ENCODE measurements at places on chromosomes 4 and X. TPM values are rescaled to one million over a fixed set of nuclear protein-coding genes. Genes with fewer than 3 reads are reported as not detected.

EVC2 gene
- 1.7 TPM for total RNA-seq

UTP3 gene
- total RNA-seq = 35.5 TPM

KLHL4 gene
- total RNA-seq = not detected

REELD1 gene
- 0.21 TPM for total RNA-seq

CT45A3 gene
- total RNA-seq = not detected

TDO2 gene
- total RNA-seq = not detected

- no peaks in the 10 kb centered on the region for H3K4me1 ChIP-seq
- no peaks in the 10 kb centered on the region for H3K36me3 ChIP-seq
- H3K27me3 ChIP-seq = no peaks in the 10 kb centered on the region
Measured at GRCh38 chr4:69126024-69126423, 29.8 kb downstream of the UGT2B7 start.

GRCh38 chr4:73470728-73471127 lies 10.8 kb upstream of the AFM start:
- no peak for DNase-seq
- no peaks in the 10 kb centered on the region for H3K36me3 ChIP-seq
- H3K4me1 ChIP-seq = no peaks in the 10 kb centered on the region
- no peak overlapping the region for H3K27ac ChIP-seq
- no peak overlapping the region for H3K4me3 ChIP-seq

GRCh38 chr4:112593438-112594133 lies 43.1 kb downstream of the ZGRF1 start:
- H3K27me3 ChIP-seq = no peaks in the 10 kb centered on the region
- no peaks in the 10 kb centered on the region for H3K4me1 ChIP-seq
- no peak overlapping the region for H3K27ac ChIP-seq
- DNase-seq = no peak
- H3K4me3 ChIP-seq = no peak overlapping the region

GRCh38 chr4:1400831-1401408 lies 5.3 kb downstream of the NKX1-1 start:
- H3K27me3 ChIP-seq = peaks cover 30% of the 10 kb centered on the region
- DNase-seq = peak; percentile 6
- no peak overlapping the region for H3K27ac ChIP-seq
- no peaks in the 10 kb centered on the region for H3K36me3 ChIP-seq

GRCh38 chr4:84324303-84325245 lies 174.5 kb downstream of the NKX6-1 start:
- no peak for DNase-seq
- no peaks in the 10 kb centered on the region for H3K36me3 ChIP-seq
- no peaks in the 10 kb centered on the region for H3K27me3 ChIP-seq
- H3K27ac ChIP-seq = no peak overlapping the region
- no peak overlapping the region for H3K4me3 ChIP-seq
- H3K4me1 ChIP-seq = no peaks in the 10 kb centered on the region

DNA sequence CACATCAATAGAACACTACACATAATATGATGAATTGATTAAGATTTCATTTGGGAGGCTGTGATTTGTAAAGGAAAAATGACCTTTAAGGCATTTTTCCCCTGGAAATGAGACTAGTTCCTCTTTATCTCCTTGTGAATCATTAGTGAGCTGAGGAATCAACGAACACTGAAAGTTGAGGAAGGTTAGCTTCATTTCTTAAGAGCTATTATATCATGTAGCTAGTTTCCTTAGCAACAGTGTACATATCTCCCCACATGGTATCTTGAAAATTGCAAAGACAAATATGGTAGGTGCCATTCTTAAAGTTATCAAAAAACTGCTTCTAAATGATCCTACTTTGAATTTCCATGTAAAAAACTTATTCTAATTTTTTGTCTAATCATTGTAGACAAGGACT lies 127.5 kb upstream of the NRK start:
- no peaks in the 10 kb centered on the region for H3K4me1 ChIP-seq
- no peak overlapping the region for H3K4me3 ChIP-seq
- no peaks in the 10 kb centered on the region for H3K36me3 ChIP-seq

- no peak overlapping the region for H3K27ac ChIP-seq
- no peak for DNase-seq
- H3K4me3 ChIP-seq = no peak overlapping the region
- H3K27me3 ChIP-seq = no peaks in the 10 kb centered on the region
- no peaks in the 10 kb centered on the region for H3K4me1 ChIP-seq
Measured at GRCh38 chrX:132638313-132638712, 149.5 kb upstream of the MBNL3 start.

GRCh38 chrX:25344161-25344936 lies 328.6 kb upstream of the ARX start:
- H3K4me3 ChIP-seq = no peak overlapping the region
- no peaks in the 10 kb centered on the region for H3K36me3 ChIP-seq
- DNase-seq = no peak
- H3K27me3 ChIP-seq = no peaks in the 10 kb centered on the region
- H3K27ac ChIP-seq = no peak overlapping the region

- H3K27ac ChIP-seq = no peak overlapping the region
- no peaks in the 10 kb centered on the region for H3K4me1 ChIP-seq
- peaks cover 2% of the 10 kb centered on the region for H3K27me3 ChIP-seq
- H3K4me3 ChIP-seq = no peak overlapping the region
Measured at GRCh38 chr4:113173793-113174264, 124.4 kb downstream of the ANK2 start.

DNA sequence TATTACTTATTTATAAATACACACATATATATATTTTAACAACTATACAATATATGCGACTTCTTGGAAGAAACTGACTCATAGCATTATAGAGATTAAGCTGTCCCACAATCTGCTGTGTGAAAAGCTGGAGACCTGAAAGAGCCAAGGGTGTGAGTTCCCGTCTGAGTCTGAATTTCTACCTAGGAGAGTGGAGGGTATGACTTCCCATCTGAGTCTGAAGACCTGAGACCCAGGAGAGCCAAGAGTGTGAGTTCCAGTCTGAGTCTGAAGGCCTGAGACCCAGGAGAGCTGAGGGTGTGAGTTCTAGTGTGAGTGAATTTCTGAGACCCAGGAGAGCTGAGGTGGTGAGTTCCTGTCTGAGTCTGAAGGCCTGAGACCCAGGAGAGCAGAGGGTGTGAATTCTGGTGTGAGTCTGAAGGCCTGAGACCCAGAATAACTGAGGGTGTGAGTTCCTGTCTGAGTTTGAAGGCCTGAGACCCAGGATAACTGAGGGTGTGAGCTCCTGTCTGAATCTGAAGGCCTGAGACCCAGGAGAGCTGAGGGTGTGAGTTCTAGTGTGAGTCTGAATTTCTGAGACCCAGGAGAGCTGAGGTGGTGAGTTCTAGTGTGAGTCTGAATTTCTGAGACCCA lies 8.9 kb upstream of the P2RY8 start:
- no peak overlapping the region for H3K4me3 ChIP-seq
- peak overlapping the region; percentile 50 for H3K27ac ChIP-seq
- peaks cover 5% of the 10 kb centered on the region for H3K36me3 ChIP-seq
- H3K27me3 ChIP-seq = no peaks in the 10 kb centered on the region
- H3K4me1 ChIP-seq = peaks cover 12% of the 10 kb centered on the region
- no peak for DNase-seq

- H3K27me3 ChIP-seq = peaks cover 1% of the 10 kb centered on the region
- H3K36me3 ChIP-seq = no peaks in the 10 kb centered on the region
- no peak for DNase-seq
- no peaks in the 10 kb centered on the region for H3K4me1 ChIP-seq
- no peak overlapping the region for H3K4me3 ChIP-seq
Measured at GRCh38 chr4:8350352-8350751, 80.8 kb downstream of the HTRA3 start.

DNA sequence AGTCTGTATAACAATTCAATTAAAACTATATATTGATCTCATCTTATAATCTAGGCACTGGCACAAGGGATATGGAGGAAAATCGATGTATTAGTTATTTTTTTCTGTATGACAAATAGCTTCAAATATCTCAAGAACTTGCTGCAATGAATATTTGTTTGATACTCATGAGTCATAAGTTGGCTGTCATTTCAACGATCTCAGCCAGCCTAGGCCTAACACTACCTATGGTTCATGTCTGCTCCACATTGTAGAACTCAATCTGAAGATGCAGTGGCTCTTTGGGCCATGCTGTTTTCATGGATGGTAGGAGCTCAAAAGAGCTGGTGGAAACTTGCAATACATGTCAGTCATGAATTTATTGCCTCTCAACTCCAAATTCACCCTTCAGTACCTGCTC lies 44.7 kb downstream of the MAGEB17 start:
- no peaks in the 10 kb centered on the region for H3K4me1 ChIP-seq
- no peak for DNase-seq
- H3K27ac ChIP-seq = no peak overlapping the region
- no peaks in the 10 kb centered on the region for H3K27me3 ChIP-seq
- H3K36me3 ChIP-seq = no peaks in the 10 kb centered on the region
- H3K4me3 ChIP-seq = no peak overlapping the region

DNA sequence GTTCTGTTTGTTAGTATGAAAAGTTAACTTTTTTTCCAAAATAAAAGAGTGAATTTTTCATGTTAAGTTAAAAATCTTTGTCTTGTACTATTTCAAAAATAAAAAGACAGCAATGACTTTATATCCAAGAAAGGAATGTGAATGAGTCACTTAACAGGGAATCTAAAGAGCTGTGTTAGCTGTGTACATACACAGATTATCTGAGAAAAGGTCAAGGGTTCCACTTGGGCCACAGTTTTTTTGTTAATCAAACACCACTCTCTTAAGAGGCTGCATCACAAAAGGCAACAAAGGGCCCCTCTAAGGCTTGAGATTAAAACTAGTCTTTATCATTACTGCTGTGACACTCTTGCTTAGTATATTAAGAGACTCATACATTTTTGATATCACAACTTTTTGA lies 82.1 kb downstream of the FIP1L1 start:
- H3K27me3 ChIP-seq = no peaks in the 10 kb centered on the region
- peaks cover 44% of the 10 kb centered on the region for H3K36me3 ChIP-seq
- no peak overlapping the region for H3K4me3 ChIP-seq
- H3K4me1 ChIP-seq = no peaks in the 10 kb centered on the region
- no peak overlapping the region for H3K27ac ChIP-seq
- no peak for DNase-seq

- no peaks in the 10 kb centered on the region for H3K36me3 ChIP-seq
- DNase-seq = no peak
- no peaks in the 10 kb centered on the region for H3K27me3 ChIP-seq
- H3K4me3 ChIP-seq = no peak overlapping the region
Measured at GRCh38 chr4:116733370-116733769, 352.0 kb downstream of the TRAM1L1 start.

- H3K27me3 ChIP-seq = no peaks in the 10 kb centered on the region
- no peak overlapping the region for H3K27ac ChIP-seq
- H3K4me1 ChIP-seq = no peaks in the 10 kb centered on the region
- H3K4me3 ChIP-seq = no peak overlapping the region
Measured at GRCh38 chr4:144594471-144594986, 51.4 kb upstream of the HHIP start.
